Fibroblast of skin of scalp (primary cell): ENCODE measurements at places on chromosomes 2 and 18.

DNA sequence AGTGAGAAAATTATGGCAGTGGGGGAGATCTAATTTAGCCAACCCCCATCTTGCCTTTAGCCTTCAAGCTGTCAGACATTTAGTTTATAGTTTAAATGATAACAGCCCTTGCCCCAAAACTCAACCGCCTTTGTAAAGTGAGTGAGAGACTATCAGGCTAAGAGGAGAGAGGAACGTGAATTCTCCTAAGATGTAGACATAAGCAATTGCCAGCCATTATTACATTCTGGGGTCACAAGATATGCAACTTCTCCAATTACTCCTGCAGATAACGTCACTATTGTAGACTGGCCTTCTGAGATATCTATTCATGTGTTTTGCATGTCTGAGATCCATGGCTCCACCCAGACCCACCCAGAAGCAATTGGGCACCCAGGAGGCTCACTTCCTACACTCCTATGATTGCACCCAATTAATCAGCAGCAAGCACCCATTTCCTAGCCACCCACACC is 307.3 kb downstream of the NBAS start:
- no peak for DNase-seq

DNA sequence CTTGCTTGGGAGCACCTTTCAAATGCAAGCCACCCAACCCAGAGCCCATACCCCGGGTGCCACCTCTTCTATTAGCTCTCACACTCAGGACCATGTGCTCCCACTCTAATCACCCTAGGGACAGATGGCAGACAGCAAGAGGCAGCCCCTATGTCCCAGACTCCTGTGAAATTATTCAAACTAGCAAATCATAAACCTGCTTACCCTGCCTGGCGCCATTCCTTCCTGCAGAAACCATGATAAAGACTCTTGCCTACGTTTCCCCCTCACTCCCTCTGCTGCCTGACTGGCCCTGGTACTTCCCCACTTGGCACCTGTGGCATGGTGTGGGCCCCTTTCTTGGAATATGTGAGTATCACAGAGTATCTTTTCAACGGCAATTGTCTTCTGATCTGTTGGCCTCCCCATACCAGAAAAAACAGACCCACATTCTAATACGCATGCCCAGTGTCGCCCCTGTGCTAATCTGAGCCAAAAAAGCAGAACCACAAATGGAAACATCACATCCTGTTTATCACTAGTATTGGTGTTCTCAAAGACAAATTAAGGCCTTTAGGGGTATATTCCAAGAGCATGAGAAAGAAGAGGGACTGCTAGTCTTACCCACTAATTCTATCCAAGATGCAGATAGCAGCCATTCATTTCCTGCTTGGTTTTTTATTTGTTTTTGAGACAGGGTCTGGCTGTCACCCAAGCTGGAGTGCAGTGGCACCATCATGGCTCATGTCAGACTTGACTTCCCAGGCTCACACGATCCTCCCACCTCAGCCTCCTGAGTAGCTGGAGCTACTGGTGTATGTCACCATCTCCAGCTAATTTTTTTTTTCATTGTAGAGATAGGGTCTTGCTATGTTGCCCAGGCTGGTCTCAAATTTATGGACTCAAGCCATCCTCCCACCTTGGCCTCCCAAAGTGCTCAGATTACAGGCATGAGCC is 44.1 kb upstream of the TTC39C start:
- no peak for DNase-seq

- peak; percentile 61 for DNase-seq
Measured at GRCh38 chr2:96202152-96202854, 6.3 kb downstream of the STARD7 start.

DNA sequence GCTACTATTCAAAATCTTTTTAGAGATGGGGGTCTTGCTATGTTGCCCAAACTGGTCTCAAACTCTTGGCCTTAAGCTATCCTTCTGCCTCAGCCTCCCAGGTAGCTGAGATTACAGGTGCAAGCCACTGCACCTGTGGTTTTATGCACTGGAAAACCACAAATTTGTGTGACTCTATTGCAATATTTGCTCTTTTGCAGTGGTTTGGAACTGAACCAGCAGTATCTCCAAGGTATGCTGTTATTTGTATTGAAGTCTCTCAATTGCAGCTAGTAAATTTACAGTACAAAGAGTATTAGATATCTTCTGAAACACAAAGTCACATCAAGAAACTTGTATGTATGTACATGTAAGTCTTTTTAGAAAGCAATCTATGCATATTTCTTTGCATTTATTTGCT is 46.2 kb downstream of the PPP4R1 start:
- no peak for DNase-seq

DNA sequence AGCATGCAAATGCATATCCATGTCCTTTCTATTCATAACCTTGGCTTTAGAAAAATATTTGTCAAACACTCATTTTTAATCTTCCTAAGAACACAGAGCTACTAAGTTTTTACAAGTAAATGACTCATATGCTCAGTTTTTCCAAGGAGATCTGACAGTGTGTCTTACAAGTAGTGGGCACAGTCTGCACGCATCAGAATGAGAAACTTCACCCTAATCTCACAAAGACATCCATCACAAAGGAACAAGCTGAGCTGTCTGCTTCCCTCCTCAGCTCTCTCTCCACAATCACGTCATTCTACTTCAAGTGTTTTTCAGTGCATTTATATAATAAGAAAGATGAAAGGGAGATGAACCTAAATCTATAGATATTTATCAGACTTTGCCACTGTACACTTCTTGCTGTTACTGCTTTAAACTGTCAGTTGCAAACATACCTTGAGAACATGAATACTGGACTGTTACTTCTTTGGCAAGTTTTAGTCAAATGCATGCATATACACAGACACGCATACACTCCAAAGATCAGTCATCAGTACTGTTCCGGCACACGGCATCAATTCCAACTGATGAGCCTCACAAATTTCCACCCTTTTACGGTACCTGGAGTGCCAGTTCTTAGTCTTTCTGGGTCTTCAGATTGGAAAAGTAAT is 75.7 kb downstream of the RBMS1 start:
- peak; percentile 84 for DNase-seq

- no peak for DNase-seq
Measured at GRCh38 chr2:158043181-158043948, 58.3 kb upstream of the UPP2 start.

DNA sequence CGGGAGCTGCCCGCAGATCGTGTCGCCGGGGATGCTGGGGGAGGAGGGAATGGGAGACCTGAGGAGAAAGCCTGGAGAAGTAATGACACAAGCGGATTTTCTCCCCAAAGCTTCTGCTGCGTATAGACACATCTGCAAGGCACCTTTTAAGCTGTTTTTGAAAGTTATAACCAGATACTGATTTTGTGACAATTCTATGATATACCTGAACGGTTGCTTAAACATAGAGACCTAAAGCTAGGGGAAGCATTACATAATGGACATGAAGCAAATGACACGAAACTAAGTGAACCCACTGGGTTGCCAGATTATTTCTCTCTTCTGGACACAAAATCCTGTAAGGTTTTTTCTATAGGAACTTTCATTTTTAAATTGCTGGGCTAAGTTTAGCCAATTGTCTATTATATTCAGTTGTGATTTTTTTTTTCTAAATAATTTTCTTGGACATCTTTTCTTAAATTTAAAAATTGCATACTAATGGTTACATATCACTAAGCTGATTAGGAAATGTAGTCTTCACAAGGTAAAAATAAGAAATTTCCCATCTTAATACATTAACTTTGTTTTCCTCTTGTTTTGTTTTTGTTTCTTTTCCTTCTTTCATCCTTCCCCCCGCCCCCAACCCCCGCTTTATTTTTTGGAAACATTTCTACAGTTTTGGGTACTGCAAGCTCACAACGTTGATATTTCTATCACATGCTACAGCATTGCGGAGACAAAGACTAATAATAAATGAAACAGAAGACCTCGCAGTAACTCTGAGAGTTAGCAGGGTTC is 1.3 kb downstream of the OSBPL6 start:
- DNase-seq, result no peak

- no peak for DNase-seq
Measured at GRCh38 chr2:99112617-99113016, 28.9 kb upstream of the C2orf15 start.

DNA sequence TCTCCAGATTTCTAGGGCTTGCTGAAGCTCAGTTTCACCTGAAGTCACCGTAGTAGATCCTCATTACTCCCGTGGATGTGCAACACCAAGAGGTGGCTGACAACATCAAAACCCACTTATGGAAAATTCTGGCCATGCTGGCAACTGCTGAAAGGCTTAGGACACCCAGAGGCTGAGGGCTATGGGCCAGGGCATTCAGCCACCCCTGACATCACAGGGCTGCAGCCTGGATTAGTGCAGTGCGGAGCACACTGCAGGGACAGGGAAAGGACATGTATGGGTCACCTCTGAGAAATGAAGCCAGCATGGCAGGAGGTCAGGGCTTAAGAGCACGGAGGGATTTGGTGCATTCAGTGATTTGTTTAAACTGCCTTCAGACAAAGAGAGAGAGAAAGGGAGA is 300.6 kb downstream of the TDRD15 start:
- DNase-seq, result no peak

GRCh38 chr2:26414311-26414710 is 12.6 kb downstream of the DRC1 start:
- DNase-seq, result no peak

- DNase-seq, result no peak
Measured at GRCh38 chr2:64485331-64485730, 31.4 kb downstream of the LGALSL start.

GRCh38 chr2:237282568-237283128 is 131.3 kb downstream of the COL6A3 start:
- peak; percentile 76 for DNase-seq
